NCI-H226 (cell line): ENCODE measurements at places on chromosomes 16 and 17.

- DNase-seq: no peak
Measured at GRCh38 chr17:74454197-74455024, 12.0 kb upstream of the CD300A start.

DNA sequence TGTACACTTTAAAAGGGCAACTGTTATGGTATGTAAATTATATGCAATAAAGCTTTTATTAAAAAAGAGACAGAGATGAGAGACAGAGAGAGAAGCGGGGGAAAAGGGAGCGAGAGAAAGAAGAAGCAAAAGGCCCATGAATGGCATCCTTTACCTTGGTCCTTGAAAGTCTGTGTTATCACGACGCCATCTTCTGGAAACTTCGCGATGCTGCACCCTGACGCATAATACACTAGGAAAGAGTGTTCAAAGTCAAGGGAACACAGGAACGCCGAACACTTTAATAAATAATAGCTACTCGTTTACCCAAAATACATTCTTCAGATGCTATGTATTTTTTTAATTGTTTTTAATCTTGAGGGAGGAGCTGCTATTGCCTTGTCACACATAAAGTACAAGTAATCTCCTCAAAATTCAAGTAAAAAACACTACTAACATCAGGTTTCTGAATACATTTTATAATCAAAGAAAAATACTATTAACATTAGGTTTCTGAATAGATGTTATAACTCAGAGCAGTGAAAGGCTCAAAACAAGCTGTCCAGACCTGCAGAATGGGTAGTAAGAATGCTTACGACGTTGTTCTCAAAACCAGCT lies 23.0 kb upstream of the SLC38A8 start:
- DNase-seq: peak; percentile 31

DNA sequence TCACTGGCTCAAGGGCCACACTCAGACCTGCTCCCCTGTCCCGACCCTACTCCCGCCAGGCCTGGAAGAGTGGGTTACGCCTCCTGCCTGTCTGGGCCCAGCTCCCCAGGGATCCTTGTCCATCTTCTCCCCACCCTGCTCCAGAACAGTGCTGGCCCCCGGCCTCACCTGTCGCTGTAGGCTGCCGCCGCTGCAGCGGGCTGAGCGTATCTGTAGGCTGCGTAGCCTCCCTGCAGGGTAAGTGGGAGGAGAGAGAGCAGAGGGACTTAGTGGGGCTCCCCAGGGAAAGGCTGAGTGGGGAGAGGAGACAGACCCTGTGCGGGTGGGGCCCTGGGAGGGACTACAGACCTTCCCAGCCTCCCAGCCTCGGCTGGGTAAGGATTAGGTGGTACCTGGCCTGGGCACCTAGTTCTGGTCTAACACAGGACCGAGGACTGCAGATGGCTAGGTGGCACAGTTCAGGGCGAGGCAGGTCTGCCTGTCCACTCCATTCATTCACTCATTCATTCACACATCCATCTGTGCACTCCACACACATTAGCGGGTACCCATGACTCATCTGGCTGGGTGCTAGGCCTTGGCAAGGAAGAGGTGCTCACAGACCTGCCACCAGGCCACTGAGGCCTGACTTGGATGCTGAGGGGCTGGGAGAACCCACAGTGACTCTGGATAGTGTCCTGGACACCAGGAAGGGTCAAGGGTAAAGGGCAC lies 20.9 kb downstream of the ENGASE start:
- DNase-seq: no peak

- DNase-seq: no peak
Measured at GRCh38 chr16:54722210-54722676, 208.4 kb upstream of the IRX5 start.

DNA sequence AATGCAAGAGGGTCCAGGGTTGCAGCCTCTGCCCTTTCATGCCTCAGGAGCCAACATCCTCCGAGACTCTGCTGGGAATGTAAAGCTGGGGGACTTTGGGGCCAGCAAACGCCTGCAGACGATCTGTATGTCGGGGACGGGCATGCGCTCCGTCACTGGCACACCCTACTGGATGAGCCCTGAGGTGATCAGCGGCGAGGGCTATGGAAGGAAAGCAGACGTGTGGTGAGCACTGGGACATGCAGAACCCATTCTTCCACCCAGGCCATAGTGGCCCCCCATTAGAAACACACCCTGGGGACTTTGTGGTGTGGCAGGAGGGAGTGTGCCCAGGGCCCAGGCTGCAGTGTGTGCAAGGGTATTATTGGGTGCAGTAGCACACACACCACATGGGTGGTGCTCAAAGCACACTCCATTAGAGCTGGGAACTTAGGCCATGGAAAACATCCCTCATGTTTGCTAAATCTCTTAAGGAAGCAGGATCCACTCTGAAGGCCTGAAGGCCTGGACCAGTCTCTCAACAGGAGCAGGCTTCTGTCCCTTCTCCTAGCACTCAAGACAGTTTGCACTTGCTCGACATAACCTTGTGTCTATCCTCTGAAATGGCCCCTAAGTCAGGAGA lies 7.6 kb downstream of the LIMD2 start:
- DNase-seq: no peak

DNA sequence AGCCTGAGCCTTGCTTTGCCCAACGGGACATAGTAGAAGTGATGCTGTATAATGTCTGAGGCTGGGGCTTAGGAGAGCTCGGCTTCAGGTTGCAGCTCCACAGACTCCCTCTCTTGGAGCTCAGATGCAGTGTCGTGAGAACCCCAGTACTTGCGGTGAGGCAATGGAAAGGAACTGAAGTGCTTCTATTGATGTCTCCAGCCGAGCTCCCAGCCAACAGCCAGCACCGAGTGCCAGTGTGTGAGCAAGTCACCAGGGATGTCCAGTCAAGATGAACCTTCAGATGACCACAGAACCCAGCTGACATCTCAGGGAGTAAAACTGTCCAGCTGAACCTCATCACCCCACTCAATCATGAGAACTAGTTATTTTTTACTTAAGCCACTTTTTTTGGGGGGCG lies 268.1 kb downstream of the IRF8 start:
- no peak for DNase-seq

- DNase-seq: no peak
Measured at GRCh38 chr17:73508057-73508930, 136.0 kb downstream of the SDK2 start.

GRCh38 chr17:10744501-10745000 lies 14.7 kb upstream of the TMEM220 start:
- no peak for DNase-seq

DNA sequence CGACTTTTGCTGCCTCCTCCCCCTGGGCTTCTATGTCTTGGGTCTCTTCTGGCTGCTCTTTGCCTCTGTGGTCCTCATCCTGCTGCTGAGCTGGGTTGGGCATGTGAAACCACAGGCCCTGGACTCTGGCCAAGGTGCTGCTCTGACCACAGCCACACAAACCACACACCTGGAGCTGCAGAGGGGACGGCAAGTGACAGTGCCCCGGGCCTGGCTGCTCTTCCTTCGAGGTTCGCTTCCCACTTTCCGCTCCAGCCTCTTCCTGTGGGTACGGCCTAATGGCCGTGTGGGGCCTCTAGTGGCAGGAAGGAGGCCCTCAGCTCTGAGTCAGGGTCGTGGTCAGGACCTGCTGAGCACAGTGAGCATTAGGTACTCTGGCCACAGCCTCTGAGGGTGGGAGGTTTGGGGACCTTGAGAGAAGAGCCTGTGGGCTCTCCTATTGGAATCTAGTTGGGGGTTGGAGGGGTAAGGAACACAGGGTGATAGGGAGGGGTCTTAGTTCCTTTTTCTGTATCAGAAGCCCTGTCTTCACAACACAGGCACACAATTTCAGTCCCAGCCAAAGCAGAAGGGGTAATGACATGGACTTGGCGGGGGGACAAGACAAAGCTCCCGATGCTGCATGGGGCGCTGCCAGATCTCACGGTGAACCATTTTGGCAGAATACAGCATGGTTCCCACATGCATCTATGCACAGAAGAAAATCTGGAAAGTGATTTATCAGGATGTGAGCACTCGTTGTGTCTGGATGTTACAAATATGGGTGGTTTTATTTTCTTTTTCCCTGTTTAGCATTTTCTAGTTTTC lies 2.3 kb downstream of the GP1BA start:
- DNase-seq: peak; percentile 58

GRCh38 chr17:54956791-54957190 lies 11.7 kb downstream of the COX11 start:
- no peak for DNase-seq

DNA sequence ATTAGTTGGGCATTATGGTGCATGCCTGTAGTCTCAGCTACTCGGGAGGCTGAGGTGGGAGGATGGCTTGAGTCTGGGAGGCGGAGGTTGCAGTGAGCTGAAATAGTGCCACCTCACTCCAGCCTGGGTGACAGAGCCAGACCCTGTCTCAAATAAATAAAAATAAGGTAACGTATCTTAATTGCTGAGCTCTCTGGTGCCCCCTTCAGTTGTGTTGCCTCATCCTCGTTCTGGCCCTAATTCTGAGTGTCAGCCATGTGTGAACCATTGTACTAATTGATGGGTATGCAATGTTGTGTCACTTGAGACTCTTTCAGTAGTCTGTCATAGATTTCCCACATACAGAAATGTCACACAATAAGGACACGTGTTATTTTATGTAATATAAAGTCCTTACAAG lies 363.1 kb upstream of the RBFOX1 start:
- DNase-seq: no peak

DNA sequence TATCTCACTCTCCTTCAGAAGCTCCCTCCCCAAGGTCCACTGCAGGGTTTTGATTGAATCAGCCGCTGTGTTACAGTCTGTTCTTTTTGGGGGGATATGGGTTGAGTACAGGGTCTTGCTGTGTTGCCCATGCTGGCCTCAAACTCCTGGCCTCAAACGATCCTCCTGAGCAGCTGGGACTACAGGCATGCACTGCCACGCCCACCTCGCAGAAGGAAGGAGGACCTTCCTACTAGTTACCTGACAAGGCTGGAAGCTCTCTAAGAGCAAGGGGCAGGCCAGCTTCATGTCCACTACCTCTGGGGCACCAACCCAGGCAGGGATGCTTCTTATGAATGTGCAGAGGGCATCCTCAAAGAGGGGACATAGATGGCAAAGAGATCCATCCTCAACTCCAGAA lies 1.9 kb upstream of the MMP28 start:
- no peak for DNase-seq
